Subcutaneous preadipocyte (primary cell): ENCODE measurements at places on chromosomes 3 and 15. TPM values are rescaled to one million over a fixed set of nuclear protein-coding genes. Genes with fewer than 3 reads are reported as not detected.

Gene NRG4
- total RNA-seq, result not detected in 2 replicates

Gene ZCWPW2
- total RNA-seq, result 0.39 TPM in 1 of 2 replicates, not detected in the other

Gene RAB6B
- total RNA-seq, result 0.20 and 0.37 TPM in 2 replicates

Gene EPHA3
- under 0.01 and 0.37 TPM in 2 replicates for total RNA-seq

Gene DNASE1L3
- 0.59 and 1.5 TPM in 2 replicates for total RNA-seq

Gene MEGF11
- not detected in 2 replicates for total RNA-seq

Gene SUSD5
- 1.1 and 2.9 TPM in 2 replicates for total RNA-seq

Gene ABI3BP
- total RNA-seq, result 74.2 and 93.6 TPM in 2 replicates

Gene SPINK8
- not detected in 2 replicates for total RNA-seq

Gene GOLGA8O
- total RNA-seq, result under 0.01 and 0.20 TPM in 2 replicates

Gene ACP3
- 7.3 and 47.5 TPM in 2 replicates for total RNA-seq

Gene GPR156
- total RNA-seq, result 0.37 and 1.4 TPM in 2 replicates

Gene NANOGP8
- total RNA-seq, result 0.39 and 0.73 TPM in 2 replicates

Gene NPTN
- total RNA-seq, result 63.6 and 81.5 TPM in 2 replicates

Gene CCDC9B
- total RNA-seq, result 2.7 and 2.9 TPM in 2 replicates

Gene ROPN1B
- not detected in 2 replicates for total RNA-seq
